CD4-positive, alpha-beta T cell treated with Interleukin-17A for 4 hours (primary cell): ENCODE measurements at places on chromosomes 7 and 10.
A peak's percentile ranks its signal among the peaks of the same experiment; 100 is the strongest.

GRCh38 chr7:122248472-122248871 is 56.1 kb downstream of the FEZF1 start:
- no peak for DNase-seq

DNA sequence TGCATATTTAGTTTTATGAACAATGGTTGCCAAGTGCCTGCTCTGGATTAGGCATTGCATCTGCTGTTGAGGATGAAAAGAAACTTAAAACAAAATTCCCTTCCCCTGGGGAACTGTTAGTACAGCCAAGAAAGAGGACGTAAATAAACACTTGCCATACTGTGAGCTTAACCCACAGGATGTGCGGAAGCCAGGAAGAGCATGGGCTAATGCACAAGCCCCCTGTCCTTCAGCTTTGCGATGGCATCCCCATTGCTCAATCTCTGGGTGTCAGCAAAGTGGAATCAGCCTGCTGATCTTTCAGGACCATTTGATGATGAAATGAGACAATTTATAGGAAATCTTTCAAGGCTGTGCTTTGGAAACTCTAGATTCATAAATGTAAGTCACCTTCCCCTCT is 399.9 kb upstream of the IGFBP3 start:
- no peak for DNase-seq

DNA sequence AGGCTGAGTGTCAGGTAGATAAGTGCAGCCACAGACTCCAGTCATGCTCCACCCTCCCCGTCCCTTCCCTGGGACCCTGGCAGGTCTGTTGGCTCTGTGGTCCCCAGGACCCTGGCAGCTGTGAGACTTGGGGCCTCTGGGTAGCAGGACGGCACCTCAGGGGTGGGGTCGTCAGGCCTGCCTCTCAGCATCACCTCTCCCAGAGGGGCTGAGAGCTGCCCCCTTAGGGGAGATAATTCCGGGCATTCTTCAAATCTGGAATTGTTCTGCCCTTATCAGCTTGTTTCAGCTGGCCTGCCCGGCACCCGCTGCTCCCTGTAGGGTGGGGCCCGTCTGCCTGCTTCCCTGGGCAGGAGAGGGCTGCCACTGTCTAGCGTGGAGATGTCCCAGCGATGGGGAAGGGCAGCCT is 23.3 kb downstream of the PODXL start:
- DNase-seq, result no peak

GRCh38 chr7:108455998-108456677 is at the start of gene NRCAM:
Gene NRCAM, minus strand, starts transcription at chr7:108456436. Its CDS starts 216,372 bp downstream, at chr7:108240064.
- DNase-seq, result peak; percentile 15

GRCh38 chr10:115950320-115950719 is 322.7 kb downstream of the GFRA1 start:
- DNase-seq, result no peak

DNA sequence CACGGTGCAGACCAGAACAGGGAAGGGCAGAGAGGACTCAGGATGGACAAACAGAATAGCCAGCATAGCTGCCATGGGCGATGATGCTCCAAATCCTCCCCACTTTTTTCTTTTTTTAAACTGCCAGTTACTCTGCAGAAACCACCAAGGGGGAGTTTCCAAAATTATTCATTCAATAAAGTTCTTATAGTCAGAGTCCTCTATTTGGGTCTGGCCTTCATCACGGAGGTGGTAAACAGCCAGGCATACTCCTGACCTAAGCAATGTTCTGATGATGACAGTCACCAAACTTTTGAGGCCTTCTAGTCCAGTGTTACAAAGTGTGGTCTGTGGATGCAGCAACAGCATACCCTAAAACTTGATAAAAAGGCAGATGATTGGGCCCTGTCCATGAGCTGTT is 12.3 kb downstream of the RAPGEF5 start:
- DNase-seq, result no peak

GRCh38 chr10:80371467-80371866 is 14.9 kb downstream of the DYDC2 start:
- no peak for DNase-seq

DNA sequence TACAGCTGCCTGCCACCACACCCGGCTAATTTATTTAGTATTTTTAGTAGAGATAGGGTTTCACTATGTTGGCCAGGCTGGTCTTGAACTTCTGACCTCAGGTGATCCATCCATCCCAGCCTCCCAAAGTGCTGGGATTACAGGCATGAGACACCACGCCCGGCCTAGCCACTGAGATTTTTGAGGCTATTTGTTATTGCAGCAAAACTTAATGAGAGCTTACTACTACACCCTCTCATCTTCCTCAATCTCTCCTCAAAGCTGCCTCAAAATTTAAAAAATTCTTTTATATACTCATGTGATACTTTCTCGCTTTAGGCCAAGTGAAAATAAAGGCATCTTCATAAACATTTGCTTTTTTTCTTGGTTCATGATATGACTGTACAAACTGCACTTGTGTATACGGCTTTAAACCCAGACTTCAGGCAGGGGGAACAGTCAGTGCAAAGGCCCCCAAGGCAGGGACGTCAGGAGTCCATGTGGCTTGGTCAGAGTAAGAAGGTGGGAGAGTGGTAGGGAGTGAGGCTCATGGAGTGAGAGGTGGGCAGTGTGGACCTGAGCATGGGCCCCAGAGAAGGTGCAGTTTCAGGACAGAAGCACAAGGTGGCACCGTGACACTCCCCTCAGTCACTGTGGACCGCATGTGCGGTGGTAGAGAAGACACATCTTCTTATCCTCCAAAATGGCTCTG is 55.5 kb downstream of the SYPL1 start:
- DNase-seq, result peak; percentile 79
